ENCODE measurements at places on chromosomes 16 and 17. TPM values are rescaled to one million over a fixed set of nuclear protein-coding genes. Genes with fewer than 3 reads are reported as not detected.

Gene PRSS8
- not detected for total RNA-seq

Gene GJD3
- total RNA-seq, result not detected

Gene MKS1
- 17.3 TPM for total RNA-seq

Gene SRCIN1
- 0.24 TPM for total RNA-seq

- DNase-seq, result no peak
Measured at GRCh38 chr17:48373130-48373830, 56.7 kb downstream of the SKAP1 start.

GRCh38 chr16:52470585-52470984 lies 76.4 kb downstream of the TOX3 start:
- DNase-seq, result no peak

GRCh38 chr17:55434721-55435120 lies 13.1 kb upstream of the MMD start:
- no peak for DNase-seq

DNA sequence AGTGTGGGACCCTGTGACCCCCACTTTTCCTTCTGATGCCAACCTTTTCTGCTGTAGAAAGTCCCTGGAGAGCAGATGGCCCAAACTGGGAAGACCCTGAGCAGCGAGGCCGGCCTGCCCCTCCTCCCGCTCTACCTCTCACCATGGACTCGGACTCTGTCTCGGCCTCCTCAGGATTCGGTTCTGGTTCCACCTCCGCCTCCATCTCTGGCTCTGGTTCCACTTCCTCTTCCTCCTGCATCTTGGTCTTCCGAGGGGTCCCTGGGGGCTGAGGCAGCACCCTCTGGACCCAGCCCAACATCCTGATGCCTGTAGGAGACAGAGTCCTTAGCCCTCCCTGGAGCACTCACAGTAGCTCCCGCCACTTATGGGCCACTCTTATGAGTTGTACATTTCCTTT lies 3.9 kb downstream of the CNGB1 start:
- no peak for DNase-seq

GRCh38 chr17:7579834-7580603 lies 581 bp downstream of the CD68 start:
- DNase-seq, result no peak

DNA sequence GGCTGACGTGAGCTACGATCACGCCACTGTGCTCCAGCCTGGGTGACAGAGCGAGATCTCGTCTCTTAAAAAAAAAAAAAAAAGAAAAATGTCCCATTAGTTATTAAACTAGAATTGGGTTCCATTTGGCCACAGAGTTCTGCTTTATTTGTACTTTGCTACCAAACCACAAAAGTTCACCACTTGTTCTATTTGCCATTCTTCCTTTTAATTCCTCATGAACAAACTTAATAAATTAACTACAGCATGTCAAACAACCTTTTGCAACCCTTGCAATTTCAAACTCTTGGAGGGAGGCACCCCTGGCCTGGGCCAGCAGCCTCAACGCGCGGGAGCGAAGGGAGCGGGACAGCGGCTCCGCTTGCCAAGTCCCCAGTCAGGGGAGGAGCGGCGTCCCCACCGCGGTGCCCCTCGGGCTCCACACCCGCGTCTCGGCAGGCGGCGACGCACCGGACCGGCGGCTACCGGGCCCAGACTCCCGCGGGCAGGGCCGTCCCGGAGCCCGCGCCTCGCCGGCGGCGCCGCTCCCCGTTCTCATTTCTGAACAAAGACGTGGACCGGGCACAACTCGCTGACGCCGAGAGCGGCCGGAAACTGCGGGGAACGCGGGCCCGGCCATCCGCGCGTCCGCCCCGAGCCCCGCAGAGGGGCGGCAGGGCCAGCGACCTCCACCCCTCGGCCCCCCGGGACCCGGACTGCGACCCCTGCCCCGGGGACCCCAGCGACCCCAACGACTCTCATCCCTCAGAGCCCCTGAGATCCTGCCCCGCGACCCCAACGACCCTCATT lies 775 bp downstream of the CYTH1 start:
- peak; percentile 55 for DNase-seq
